T follicular helper cell (primary cell): ENCODE measurements at places on chromosomes 1 and 21.

DNA sequence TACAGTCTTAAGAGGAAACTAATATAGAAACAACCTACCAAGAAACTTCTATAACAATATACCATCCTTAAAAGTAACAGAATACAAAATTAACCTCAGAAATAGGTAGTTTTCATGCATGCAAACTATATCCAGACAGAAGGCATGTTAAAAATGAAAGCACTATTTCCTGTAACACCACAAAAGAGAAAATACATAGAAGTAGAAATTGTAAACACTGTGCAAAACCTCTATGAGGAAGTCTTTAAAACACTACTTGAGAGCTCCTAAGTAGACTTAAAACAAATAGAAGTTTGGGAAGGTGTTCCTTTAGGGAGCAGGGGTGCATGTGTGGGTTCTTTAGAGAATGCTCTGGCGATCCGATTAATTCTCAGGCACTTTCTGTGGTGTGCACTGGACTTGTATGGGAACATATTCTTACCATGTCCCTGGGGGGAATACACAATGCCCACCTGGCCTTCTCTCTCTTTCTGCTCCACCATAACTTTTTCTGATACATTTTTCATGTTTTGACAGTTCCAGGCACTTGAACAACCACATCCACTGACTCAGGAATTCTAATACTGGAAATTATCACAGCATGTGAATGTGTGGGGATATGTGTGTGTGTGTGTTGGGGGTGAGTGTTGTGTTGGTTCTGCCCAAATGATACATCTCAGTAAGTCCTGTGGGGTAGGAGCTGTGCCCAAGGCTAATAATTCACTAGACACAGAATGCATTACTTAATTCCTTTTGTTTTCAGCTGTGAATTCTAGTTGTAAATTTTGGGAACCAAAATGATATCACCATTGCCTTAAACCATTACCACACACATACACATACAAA lies 866.3 kb upstream of the B3GALT2 start:
- no peak for DNase-seq

GRCh38 chr1:156502894-156503697 lies 2.5 kb upstream of the MEF2D start:
- DNase-seq = no peak

DNA sequence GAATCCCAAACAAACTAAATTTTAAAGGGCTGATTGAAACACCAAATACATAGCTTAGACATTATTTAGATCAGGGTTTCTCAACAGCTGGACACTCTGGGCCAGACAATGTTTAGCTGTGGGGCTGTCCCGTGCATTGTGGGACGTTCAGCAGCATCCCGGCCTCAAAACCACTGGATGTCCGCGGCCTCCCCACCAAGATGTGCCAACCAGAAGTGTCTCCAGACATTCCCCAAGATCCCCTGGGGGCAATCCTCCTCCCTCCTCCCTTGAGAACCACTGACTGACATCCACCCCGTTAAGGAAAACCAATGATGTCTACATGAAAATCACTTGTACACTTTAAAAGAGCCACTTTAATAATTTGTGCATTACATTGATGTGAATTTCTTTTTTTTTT lies 38.4 kb downstream of the CLSTN1 start:
- no peak for DNase-seq

- DNase-seq = no peak
Observed at GRCh38 chr1:20998826-20999225, 177.9 kb downstream of the EIF4G3 start.

DNA sequence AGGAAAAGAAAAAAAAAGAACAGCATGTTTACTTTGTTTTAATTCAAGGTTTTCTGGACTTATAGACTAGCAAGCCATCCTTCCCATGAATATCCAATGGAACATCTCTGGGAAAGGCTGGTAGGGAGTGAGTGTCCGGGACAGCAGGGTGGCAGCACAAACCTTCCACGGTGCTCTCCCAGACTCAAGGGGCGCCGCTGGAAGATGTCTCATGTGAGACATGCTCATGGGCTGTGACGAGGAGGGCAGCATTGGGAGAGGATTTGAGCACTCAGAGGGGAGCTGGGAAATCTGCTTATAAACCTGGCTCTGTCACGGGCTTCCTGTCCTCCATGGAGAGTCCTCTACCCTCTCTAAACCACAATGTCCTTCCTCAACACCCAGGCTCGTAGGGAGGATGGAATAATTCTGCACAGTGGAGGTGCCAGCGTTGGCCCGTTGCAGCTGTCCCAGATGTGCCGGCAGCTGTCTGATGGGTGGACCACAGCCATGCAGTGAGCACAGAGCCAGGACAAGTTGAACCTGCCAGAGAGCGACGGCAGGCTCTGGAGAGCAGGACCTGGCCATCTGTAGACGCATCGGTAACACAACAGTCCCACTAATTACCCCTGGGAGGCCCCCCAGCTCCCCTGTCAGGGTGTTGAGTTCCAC lies 100.1 kb upstream of the IGSF21 start:
- DNase-seq = no peak

GRCh38 chr1:167439301-167439988 lies 78.9 kb downstream of the CD247 start:
- DNase-seq = no peak

- no peak for DNase-seq
Observed at GRCh38 chr1:76035053-76035452, 39.5 kb upstream of the ST6GALNAC3 start.

GRCh38 chr1:36337830-36338229 lies 14.4 kb upstream of the EVA1B start:
- no peak for DNase-seq

DNA sequence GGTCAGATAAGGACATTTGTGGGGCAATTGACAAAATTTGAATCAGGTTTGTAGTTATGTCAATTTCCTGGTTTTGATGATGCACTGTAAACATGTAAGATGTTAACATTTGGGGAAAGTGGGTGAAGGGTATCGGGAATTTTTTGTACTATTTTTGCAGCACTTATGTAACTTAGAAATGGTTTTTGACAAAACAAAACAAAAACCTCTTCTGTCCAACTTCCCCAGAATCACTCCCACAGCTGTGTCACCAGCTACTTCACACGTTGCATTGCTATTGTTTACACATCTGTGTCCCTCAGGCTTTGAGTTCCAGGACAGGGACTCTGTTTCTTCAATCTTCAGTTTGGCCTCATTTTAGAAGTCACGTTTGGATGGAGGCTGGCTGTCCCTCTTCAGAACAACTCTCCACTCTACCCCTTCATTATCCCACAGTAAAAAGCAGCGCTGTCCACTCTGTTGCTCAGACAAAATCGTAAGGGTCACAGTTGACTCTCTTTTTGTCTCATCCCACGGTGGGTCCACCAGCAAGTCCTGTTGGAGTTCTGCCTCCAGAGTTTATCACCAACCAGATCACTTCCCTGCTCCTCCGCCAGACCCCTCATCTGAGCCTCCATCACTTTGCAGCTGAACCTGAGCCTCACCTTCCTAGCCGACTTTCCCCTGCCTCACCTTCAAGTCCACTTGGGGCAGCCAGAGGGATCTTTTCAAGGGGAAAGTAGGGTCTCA lies 63.2 kb downstream of the NENF start:
- no peak for DNase-seq

DNA sequence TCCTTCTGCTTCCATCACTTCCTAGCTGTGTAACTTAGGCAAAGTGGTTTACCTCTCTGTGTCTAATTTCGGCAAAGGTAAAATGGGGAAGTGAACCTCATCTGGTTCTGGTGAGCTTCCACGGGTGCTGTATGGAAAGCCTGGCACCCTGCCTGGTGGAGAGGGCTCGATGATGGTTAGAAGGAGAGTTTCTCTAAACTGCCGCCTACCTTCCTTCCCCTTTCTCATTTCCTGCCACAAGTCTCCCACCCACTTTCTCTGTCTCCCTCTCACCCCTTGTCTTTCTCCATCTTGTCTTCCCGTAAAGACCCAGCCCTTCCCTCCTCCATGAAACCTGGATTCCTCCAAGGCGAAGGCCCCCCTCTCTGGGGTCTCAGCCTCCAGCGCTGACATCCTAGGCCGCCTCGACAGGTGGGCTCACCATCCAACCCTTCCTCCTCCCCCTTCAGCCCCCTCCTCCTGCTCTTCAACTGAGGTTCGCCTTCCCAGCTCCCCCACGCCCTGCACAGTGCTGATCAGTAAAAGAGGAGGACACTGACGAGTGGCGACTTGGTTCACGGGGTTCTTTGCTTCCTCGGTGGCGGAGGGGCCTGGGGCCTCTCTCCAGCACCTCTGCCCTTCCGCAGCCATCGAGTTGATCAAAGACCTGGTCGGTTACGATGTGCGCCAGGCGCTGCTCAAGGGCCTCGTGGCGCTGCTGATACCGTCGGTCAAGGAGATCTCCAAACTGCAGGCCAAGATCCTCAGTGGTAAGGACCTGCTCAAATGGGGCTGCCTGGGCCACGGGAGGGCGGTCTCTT lies 7.3 kb downstream of the RNU5D-1 start:
- no peak for DNase-seq

DNA sequence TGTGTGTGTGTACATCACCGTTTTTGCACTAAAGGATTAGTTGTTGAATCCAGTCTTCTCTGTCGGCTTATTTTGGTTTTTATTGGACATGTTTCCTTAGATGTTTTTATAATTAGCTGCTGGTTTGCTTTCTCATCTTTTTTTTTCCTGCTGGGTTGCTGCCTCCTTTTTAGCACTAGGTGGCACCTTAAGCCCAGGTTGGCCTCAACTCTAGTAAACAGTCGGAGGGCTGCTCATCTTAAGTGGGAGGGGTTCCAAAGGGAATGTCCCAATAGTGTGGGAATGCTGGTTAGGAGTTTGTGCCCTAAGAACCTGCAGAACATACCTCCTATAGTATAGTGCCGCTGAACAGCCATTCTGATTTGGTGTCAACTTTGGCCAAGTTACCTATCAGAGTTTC lies 570.1 kb upstream of the CXADR start:
- no peak for DNase-seq

GRCh38 chr1:20168564-20169491 lies 17.1 kb upstream of the UBXN10 start:
- DNase-seq = no peak

DNA sequence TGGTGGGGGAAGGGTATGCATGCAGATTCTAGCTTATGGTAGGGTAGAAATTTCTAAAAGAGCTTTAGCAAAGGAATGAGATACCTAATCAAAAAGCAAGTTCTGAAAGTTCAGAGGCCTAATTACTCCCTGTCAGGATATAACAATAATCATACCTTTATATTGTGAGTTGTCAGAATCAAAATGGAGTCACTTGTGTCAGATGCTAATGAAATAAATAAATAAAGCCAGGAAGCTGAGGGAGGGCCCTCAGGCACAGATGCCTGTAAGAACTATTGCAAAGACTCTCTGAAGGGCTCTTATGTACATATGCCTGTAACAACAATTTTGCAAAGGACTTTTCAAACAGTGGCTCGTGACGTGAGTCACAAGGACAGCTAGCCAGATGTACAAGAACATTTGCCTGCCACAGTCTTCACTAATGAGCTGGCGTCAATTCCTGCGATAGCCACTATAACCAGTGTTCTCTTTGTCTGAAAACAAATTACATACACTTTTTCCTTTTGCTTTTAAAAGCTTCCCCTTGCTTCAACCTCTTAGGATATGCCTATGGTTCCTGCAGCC lies 27.4 kb upstream of the DNASE2B start:
- no peak for DNase-seq

DNA sequence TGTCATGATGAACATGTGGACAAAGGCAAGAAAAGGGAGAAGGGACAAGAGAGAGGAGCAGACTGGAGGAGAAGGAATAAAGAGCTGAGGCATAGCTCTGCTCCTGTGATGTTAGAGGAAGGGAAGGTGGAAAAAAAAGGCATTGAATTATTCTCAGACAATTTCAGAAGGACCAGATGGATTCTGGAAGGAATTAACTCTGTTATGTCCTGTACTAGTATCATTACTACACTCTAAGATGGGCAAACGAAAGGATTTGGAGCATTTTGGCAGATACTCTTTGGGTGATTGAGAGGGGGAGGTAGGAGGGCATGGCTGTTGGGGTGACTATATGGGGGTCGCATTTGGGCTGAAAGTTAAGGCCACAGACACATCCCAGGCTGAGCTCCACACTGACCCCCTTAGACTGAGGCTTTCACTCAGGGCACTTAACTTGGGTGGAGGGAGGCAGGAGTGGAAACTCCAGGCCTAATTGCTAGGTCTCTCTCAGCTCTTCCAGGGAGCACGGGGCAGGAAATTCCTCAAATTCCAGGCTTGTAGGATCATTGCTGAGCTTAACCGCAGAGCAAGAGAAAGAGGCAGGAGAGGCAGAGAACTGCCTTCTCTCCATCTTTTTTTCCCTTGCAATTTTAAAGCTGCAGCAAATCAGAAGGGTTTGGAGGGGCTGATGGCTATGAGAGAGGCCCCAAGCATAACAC lies 25.9 kb downstream of the KIRREL1 start:
- no peak for DNase-seq

DNA sequence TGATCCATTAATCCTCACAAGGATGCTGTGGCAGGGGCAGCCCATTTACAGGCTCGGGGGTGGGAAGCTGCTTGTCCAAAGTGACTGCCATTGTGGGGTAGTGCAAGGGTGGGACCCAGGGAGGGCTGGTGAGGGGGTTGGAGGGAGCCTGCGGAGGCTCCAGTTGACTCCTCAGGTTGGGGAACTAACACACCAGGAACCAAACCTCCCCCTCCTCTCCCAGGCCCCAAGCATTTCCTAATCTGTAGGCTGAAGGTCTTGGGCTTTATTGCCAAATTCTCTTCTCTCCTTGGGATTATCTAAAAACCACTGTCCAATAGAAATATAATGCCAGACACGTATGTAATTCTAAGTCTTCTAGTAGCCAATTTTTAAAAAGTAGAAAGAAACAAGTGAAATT lies 18.2 kb downstream of the IKBKE start:
- no peak for DNase-seq

- no peak for DNase-seq
Observed at GRCh38 chr1:243315455-243315854, 59.6 kb downstream of the SDCCAG8 start.

GRCh38 chr1:29875557-29876028 lies 639.3 kb downstream of the PTPRU start:
- DNase-seq = no peak

GRCh38 chr21:33268737-33269441 lies 2.7 kb downstream of the IL10RB start:
- DNase-seq = peak; percentile 43

- DNase-seq = no peak
Observed at GRCh38 chr1:245582026-245582425, 427.2 kb downstream of the KIF26B start.

- DNase-seq = no peak
Observed at GRCh38 chr1:12196641-12197482, 30.1 kb downstream of the TNFRSF1B start.

DNA sequence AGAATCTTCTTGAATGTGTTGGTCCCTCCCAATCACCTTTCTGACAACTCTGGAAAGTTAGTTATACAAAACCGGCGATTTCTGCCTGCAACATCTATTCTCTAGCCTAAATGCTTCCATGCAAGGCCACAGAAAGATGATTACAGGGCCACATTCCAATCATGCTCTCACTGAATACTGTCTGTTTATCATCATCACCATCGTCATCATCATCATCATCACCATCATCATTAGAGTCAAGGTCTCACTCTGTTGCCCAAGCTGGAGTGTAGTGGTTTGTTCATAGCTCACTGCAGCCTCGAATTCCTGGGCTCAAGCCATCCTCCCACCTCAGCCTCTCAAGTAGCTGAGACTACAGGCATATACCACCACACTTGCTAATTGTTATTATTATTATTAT lies 521.2 kb upstream of the DAB1 start:
- DNase-seq = no peak

GRCh38 chr1:150973836-150974579 lies 627 bp downstream of the CERS2 start:
- peak; percentile 12 for DNase-seq

- no peak for DNase-seq
Observed at GRCh38 chr1:181452746-181453145, 30.6 kb upstream of the CACNA1E start.
